Regular cardiac myocyte (primary cell): ENCODE measurements at places on chromosomes 2 and 18. TPM values are rescaled to one million over a fixed set of nuclear protein-coding genes. Genes with fewer than 3 reads are reported as not detected.

SCN3A gene
- 0.85 and 1.9 TPM in 2 replicates for total RNA-seq

ACKR3 gene
- total RNA-seq, result 0.58 and 5.4 TPM in 2 replicates

TBR1 gene
- total RNA-seq, result under 0.01 TPM in 1 of 2 replicates, not detected in the other

RRM2 gene
- total RNA-seq, result 3.7 and 85.5 TPM in 2 replicates

LIMS3 gene
- total RNA-seq, result 1.1 and 1.5 TPM in 2 replicates

REG1B gene
- not detected in 2 replicates for total RNA-seq

SCYGR4 gene
- not detected in 2 replicates for total RNA-seq

DNAJC5G gene
- not detected in 2 replicates for total RNA-seq
